Activated T-helper 2 cell treated with anti-CD3 and anti-CD28 coated beads, Interferon-gamma antibody, Interleukin-2, Interleukin-4, amounts not matched to agents 10 μg/mL and 5 μg/mL and 100 μg/mL, durations not matched to agents 14 hours and 24 hours and 36 hours (primary cell): ENCODE measurements at places on chromosomes 7 and 10. TPM values are rescaled to one million over a fixed set of nuclear protein-coding genes. Genes with fewer than 3 reads are reported as not detected.

DNA sequence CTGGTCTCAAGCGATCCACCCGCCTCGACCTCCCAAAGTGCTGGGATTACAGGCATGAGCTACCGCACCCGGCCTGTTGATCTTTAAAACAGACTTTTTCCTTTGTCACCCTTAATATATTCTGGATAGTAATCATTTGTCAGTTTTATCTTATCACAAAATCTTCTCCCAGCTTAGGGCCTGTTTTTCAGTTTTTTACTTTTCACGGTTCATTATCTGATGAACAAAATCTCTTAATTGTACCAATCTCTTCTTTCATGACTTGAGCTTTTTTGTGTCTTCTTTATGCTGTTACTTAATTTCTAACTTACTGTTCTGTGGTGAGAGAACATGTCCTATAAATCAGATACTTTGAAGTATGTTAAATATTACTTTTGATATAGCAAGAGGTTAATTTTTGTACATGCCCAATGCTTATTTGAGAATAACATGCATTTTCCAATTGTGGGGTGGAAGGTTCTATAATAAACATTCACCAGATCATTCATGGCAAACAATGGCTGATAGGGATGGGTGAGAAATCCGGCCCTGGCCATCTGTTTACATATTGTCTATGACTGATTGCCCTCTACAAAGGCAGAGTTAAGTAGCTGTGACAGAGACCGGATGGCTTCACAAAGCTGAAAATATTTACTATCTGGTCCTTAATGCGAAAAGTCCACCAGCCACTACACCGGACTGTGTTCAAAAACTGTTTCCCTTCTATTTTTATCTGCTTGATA lies 5.3 kb downstream of the PAPOLB start:
- H3K27me3 ChIP-seq, result peaks cover 26% of the 10 kb centered on the region
- DNase-seq, result no peak
- no peak overlapping the region for H3K27ac ChIP-seq
- H3K4me1 ChIP-seq, result peaks cover 6% of the 10 kb centered on the region
- no peaks in the 10 kb centered on the region for H3K36me3 ChIP-seq

Gene GDF2
- total RNA-seq, result not detected in 2 replicates

Gene SLC12A9
- total RNA-seq, result 27.3 and 31.6 TPM in 2 replicates

GRCh38 chr7:157843336-157844140 lies 506.7 kb downstream of the DNAJB6 start:
- DNase-seq, result no peak
- H3K27ac ChIP-seq, result no peak overlapping the region
- H3K36me3 ChIP-seq, result no peaks in the 10 kb centered on the region

Gene CTNNA3
- total RNA-seq, result not detected in 2 replicates

GRCh38 chr7:27895551-27895950 lies 155.6 kb downstream of the TAX1BP1 start:
- H3K4me3 ChIP-seq, result no peak overlapping the region
- H3K27me3 ChIP-seq, result peaks cover 14% of the 10 kb centered on the region
- H3K4me1 ChIP-seq, result peaks cover 15% of the 10 kb centered on the region
- no peak overlapping the region for H3K27ac ChIP-seq

Gene KMT2C
- total RNA-seq, result 62.4 and 63.1 TPM in 2 replicates

DNA sequence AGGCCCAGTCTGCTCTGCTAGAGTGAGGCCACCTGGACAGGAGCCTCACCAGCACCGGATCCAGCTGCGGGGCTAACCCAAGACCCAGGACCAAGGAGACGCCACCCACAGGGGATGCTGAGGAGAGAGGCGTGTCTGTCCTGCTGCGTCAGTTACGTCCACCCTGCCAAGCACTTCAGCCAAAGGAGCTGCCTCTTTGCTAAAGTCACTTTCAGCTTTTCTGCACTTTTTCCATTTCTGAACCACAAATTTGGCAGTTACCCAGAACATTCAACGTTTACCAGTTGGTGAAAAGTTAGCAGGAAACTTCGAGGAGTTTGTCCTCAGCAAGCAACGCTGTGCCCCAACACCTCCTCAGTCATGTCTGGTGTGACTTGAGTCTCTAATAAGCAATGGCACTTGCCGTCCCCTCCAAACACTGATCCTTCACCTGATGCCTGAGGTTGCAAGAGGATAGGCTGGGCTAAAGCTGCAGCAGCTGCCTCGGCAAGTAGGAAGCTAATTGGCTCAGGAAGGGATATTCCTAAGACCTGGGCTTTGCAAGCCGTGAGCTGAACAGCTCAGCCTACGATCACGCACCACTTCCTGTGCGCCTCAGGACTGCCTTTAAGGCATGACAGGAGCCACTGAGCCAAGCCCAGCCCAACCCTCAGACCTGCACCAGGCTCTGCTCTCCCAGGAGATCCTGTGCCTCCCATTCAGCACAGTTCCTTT lies 40.1 kb downstream of the KCNH2 start:
- H3K4me1 ChIP-seq, result peaks cover 11% of the 10 kb centered on the region
- H3K4me3 ChIP-seq, result no peak overlapping the region
- no peaks in the 10 kb centered on the region for H3K36me3 ChIP-seq
- DNase-seq, result no peak
- peaks cover 3% of the 10 kb centered on the region for H3K27me3 ChIP-seq
- H3K27ac ChIP-seq, result no peak overlapping the region

GRCh38 chr7:127628445-127628844 lies 10.5 kb upstream of the PAX4 start:
- H3K27ac ChIP-seq, result no peak overlapping the region
- H3K4me3 ChIP-seq, result no peak overlapping the region
- H3K36me3 ChIP-seq, result no peaks in the 10 kb centered on the region
- no peak for DNase-seq
- peaks cover 1% of the 10 kb centered on the region for H3K4me1 ChIP-seq

DNA sequence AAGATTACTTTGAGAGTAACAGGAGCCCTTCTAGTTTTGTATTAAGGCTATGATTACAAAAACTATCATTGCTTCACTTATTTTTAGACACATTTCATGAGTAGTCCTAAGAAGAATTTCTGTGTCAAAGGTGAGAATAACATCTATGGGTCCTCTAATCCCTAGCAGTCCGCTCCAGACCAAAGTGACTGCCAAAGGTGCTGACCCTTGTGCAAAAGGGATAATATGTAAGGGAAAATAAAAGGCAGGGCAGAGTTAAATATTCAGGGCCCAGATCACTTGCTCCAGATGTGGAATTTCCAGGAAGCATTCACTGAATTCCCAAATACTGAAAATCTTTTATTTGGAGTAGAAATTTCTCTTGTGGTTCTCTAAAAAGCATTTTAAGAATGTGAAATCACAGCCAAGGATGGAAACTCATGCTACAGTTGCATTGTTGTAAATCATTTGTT lies 29.3 kb downstream of the RHOBTB1 start:
- no peak overlapping the region for H3K27ac ChIP-seq
- no peak for DNase-seq
- peaks cover 8% of the 10 kb centered on the region for H3K4me1 ChIP-seq
- H3K27me3 ChIP-seq, result peaks cover 9% of the 10 kb centered on the region

GRCh38 chr10:37479469-37479868 lies 354.1 kb downstream of the ANKRD30A start:
- H3K36me3 ChIP-seq, result no peaks in the 10 kb centered on the region
- DNase-seq, result no peak
- H3K27me3 ChIP-seq, result no peaks in the 10 kb centered on the region
- no peak overlapping the region for H3K4me3 ChIP-seq
- no peak overlapping the region for H3K27ac ChIP-seq

Gene NOC3L
- 41.2 and 43.6 TPM in 2 replicates for total RNA-seq

Gene SLC18A2
- not detected in 2 replicates for total RNA-seq

- DNase-seq, result no peak
- H3K36me3 ChIP-seq, result peaks cover 4% of the 10 kb centered on the region
- H3K4me1 ChIP-seq, result peaks cover 22% of the 10 kb centered on the region
- no peak overlapping the region for H3K27ac ChIP-seq
- H3K4me3 ChIP-seq, result no peak overlapping the region
These were observed 246.8 kb downstream of the RNLS start for GRCh38 chr10:88336334-88336733.

- H3K27ac ChIP-seq, result no peak overlapping the region
- H3K4me1 ChIP-seq, result no peaks in the 10 kb centered on the region
- H3K36me3 ChIP-seq, result no peaks in the 10 kb centered on the region
- DNase-seq, result no peak
- no peaks in the 10 kb centered on the region for H3K27me3 ChIP-seq
- no peak overlapping the region for H3K4me3 ChIP-seq
These were observed 40.3 kb downstream of the TSPAN15 start for GRCh38 chr10:69491611-69492010.

Gene SLC39A12
- not detected in 2 replicates for total RNA-seq

- no peaks in the 10 kb centered on the region for H3K4me1 ChIP-seq
- no peaks in the 10 kb centered on the region for H3K27me3 ChIP-seq
- H3K36me3 ChIP-seq, result no peaks in the 10 kb centered on the region
- no peak overlapping the region for H3K27ac ChIP-seq
- H3K4me3 ChIP-seq, result no peak overlapping the region
- no peak for DNase-seq
These were observed 195.0 kb downstream of the HGF start for GRCh38 chr7:81574723-81575326.

Gene CTAGE8
- 1.2 and 2.1 TPM in 2 replicates for total RNA-seq

Gene PRPF18
- 20.6 and 22.9 TPM in 2 replicates for total RNA-seq

Gene ASAH2
- total RNA-seq, result 1.7 TPM in 2 replicates

DNA sequence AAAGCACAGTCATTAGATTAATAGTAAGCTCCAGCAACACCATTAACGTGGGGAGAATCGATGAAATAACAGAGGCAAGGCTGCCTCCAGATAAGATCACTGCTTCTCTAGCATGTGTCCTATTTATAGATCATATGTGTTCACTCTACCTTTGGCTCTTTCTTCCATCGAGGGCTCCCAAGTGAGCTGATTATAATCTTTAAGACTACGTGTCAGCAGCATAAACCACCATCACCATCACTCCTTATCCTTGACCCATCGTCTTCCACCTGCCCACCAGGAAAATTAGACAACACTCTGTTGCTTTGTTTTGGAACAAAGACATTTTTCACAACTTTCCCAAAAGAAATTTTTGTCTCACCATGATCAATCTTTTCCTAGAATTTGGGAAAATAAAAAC lies 71.2 kb upstream of the CARD11 start:
- H3K4me3 ChIP-seq, result no peak overlapping the region
- peaks cover 14% of the 10 kb centered on the region for H3K36me3 ChIP-seq
- DNase-seq, result no peak
- no peaks in the 10 kb centered on the region for H3K27me3 ChIP-seq
- H3K27ac ChIP-seq, result no peak overlapping the region
- peaks cover 57% of the 10 kb centered on the region for H3K4me1 ChIP-seq

Gene SLC18A3
- total RNA-seq, result 0.18 and 0.32 TPM in 2 replicates

DNA sequence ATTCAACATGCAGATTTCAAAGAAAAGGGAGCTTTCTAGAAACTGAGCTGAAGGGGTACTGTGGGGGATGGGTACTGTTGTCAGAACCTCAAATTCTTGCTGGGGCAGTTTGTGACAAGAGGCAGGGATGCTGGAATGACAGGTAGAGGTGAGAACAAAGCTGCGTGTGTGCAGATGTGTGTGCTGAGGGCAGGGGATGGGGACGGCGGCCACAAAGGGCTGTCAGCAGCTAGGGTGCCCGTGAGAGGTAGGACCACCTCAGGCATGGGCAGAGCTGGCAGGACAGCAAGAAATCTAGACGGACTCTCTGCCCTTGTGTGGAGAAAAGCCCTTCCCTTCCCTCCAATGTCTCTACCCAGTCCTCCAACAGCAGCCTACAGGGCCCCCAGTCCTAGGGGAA lies 14.4 kb upstream of the BAZ1B start:
- H3K4me3 ChIP-seq, result no peak overlapping the region
- H3K4me1 ChIP-seq, result no peaks in the 10 kb centered on the region
- no peak overlapping the region for H3K27ac ChIP-seq
- no peaks in the 10 kb centered on the region for H3K27me3 ChIP-seq

Gene PTF1A
- total RNA-seq, result not detected in 2 replicates

Gene LAMB4
- total RNA-seq, result not detected in 2 replicates

- H3K27ac ChIP-seq, result no peak overlapping the region
- H3K4me1 ChIP-seq, result no peaks in the 10 kb centered on the region
- DNase-seq, result no peak
- no peak overlapping the region for H3K4me3 ChIP-seq
- no peaks in the 10 kb centered on the region for H3K27me3 ChIP-seq
- peaks cover 54% of the 10 kb centered on the region for H3K36me3 ChIP-seq
These were observed 24.7 kb downstream of the RRP12 start for GRCh38 chr10:97376413-97376812.

DNA sequence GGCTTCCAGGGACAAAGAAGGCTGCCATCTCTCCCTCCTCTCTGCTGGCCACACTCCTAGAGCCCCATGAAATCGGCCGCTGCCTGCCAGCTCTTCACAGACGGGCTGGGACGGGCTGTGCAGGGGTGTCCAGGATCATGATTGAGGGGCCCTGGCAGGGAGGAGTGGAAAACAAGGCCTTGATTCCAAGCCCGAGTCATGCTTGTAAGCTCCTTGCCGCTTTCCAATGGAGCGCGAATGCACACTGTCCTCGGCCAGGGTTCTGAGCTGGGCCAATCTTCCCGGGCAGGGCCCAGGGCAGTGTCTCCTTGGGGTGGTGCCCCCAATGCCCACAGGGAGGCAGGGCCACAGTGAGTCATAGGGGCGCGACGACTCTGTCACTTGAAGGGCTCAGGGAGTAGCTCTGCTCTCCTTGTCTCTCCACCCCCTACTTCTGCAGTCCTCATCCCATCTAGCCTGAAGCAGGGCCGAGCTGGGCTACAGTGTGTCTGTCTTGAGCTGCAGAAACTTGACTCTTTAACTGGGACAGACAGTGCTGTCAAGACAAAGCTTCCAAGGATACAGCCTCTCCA lies 186.2 kb upstream of the SVIL start:
- H3K4me1 ChIP-seq, result no peaks in the 10 kb centered on the region
- H3K27me3 ChIP-seq, result peaks cover 6% of the 10 kb centered on the region
- H3K4me3 ChIP-seq, result no peak overlapping the region
- DNase-seq, result no peak
- no peak overlapping the region for H3K27ac ChIP-seq
- no peaks in the 10 kb centered on the region for H3K36me3 ChIP-seq

GRCh38 chr7:128892521-128893250 lies 17.8 kb downstream of the KCP start:
- H3K4me1 ChIP-seq, result no peaks in the 10 kb centered on the region
- peaks cover 14% of the 10 kb centered on the region for H3K27me3 ChIP-seq
- no peaks in the 10 kb centered on the region for H3K36me3 ChIP-seq
- no peak for DNase-seq
- no peak overlapping the region for H3K27ac ChIP-seq

Gene HOGA1
- total RNA-seq, result not detected in 2 replicates

- peaks cover 13% of the 10 kb centered on the region for H3K27me3 ChIP-seq
- peaks cover 3% of the 10 kb centered on the region for H3K4me1 ChIP-seq
These were observed 21.0 kb upstream of the ASB15 start for GRCh38 chr7:123580406-123581161.

DNA sequence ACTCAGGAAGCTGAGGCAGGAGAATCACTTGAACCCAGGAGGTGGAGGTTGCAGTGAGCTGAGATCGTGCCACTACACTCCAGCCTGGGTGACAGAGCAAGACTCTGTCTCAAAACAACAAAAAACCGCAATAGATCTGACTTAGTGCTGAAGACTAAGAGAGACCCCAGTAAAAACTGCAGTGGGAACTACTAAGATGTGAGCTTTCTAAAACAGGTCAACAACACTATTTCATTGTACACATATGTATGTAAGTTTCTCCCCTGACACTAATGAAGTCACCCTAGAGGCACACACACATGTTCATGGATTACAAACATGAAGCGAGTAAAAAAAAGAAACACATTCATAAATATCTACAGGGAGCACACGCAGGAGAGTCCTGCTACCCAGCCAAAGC lies 68.3 kb downstream of the PDE1C start:
- no peak for DNase-seq
- H3K27ac ChIP-seq, result no peak overlapping the region
- no peak overlapping the region for H3K4me3 ChIP-seq
- no peaks in the 10 kb centered on the region for H3K4me1 ChIP-seq
- H3K36me3 ChIP-seq, result no peaks in the 10 kb centered on the region

GRCh38 chr7:132075515-132075914 lies 500.8 kb downstream of the PLXNA4 start:
- no peak for DNase-seq
- peaks cover 12% of the 10 kb centered on the region for H3K27me3 ChIP-seq
- H3K27ac ChIP-seq, result no peak overlapping the region
- H3K36me3 ChIP-seq, result no peaks in the 10 kb centered on the region
- no peaks in the 10 kb centered on the region for H3K4me1 ChIP-seq
- H3K4me3 ChIP-seq, result no peak overlapping the region
